ENCODE measurements at places on chromosomes 2 and 18. TPM values are rescaled to one million over a fixed set of nuclear protein-coding genes. Genes with fewer than 3 reads are reported as not detected.

Gene POTEC
- not detected for total RNA-seq

DNA sequence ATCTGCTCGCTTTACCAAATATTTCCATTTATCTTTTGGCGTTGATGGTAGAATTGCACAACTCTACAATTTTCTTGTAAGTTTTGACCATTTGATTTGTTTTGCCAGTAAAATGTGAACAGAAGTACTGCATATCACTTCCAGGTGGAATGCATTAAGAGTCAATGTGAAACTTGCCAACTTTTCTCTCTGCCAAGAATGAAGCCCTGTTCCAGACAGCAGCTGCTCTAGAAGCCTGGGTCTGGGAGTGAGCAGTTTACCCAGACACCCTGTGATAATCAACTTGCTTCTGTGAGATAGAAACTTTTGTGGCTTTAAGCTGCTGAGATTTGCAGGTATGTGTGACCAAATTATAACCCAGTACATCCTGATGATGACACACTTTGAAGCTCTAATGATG lies 115.9 kb upstream of the SYT4 start:
- DNase-seq, result no peak

DNA sequence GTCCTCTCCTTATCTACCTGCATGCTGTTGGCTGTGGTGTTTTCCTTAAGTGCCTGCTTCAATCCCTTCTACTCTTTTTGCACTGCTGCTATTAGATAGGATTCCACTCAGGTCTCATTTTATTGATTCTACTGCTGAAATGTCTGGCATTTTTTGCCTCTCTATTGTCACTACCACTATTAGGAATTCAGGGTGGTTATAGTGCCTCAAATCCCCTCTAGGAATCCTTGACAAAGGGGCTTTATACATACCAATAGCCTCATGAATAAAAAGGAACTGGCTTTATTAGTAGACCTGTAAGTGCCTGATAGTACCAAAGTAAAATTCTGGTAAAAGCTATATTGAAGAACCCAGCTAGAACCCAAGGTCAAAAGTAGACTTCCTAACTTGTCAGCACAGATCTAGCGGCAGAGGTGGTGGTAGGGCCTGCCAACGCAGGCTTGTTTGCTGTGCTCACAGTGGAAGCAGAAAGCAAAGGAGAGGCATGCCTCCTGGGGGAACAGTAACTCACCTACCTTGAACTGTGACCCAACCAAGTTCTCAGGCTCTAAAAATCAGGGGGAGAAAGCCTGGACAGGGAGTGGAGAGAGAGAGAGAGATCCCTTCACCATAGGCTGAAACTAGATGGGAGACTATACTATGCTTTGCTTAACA lies 200.8 kb downstream of the RAB3GAP1 start:
- peak; percentile 8 for DNase-seq

Gene GBX2
- not detected for total RNA-seq

DNA sequence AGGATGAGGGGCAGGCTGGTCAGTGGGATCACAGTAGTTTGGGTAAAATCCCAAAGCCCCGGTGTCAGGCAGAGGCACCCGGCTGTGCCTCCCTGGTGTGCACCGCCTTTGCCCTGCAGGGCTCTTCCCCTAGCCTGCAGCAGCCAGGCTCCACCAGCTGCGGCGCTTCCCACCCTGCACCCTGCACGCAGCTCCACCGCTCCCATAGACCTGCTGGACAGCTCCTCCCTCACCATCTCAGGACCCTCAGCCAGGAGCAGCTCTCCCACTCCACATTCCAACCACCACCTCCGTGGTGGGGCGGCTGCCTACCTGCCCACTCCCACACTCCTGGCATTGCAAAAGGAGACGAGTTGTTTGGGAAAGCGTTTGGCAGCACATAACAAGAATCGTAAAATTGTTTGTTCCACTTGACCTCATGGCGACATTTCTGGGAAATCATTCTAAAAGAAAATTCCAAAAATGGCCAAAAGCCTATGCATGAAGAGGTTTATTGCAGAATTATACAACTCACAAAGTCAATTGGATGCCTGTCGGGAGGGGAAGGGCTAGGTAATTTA lies 287.4 kb upstream of the HDAC4 start:
- DNase-seq, result no peak

DNA sequence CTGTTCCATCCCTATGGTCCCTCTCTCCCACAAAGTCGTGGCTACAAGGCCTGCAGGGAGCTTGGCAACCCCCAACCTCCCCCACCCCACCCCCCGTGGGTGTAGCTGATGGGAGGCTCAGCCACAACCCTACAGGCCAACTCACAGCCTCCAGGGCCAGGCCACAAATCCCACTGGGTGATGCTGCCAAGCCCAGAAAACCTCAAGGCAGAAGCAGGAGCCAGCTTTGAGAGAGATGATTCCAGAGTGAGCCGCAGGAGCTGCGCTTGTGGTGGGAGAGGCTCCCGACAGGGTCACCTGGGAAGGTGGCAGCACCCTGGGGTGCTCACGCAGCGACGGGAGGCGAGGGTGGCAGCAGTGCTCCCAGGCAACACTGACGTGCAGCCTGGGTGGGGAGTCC lies 44.8 kb downstream of the ADCY3 start:
- DNase-seq, result no peak

Data from stomach (tissue), 19 donors.